Calu3 (cell line): ENCODE measurements at places on chromosomes 1 and 21.

GRCh38 chr1:7315316-7315715 is 455.8 kb upstream of the VAMP3 start:
- no peak for DNase-seq

DNA sequence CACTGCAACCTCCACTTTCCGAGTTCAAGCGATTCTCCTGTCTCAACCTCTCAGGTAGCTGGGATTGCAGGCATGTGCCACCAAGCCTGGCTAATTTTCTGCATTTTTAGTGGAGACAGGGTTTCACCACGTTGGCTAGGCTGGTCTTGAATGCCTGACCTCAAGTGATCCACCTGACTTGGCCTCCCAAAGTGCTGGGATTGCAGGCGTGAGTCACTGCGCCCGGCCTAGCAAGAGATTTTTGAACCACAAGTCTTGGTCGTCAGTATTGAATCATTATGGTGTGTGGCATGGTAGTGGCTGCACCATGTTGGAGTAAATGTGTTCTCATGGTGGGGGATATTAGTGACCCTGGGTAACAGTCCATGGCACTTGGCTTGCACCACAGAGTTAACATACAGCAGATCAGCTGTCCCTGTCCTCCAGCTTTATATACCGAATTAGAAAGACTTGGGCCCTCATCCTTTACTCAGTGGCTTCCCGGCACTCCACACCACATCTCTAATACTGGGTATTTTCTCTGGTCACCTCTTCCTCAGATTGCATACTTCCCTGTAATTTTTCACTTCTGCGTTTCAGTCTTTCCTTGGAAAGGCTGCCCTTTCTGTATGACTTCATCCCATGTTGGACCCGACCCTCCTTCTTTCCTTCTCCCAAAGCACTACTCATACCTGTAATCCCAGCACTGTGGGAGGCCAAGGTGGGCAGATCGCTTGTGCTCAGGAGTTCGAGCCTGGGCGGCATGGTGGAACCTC is 25.1 kb downstream of the AK4 start:
- DNase-seq: no peak

GRCh38 chr1:18928985-18929384 is 26.6 kb upstream of the ALDH4A1 start:
- DNase-seq: no peak

- DNase-seq: no peak
Measured at GRCh38 chr1:89670711-89671110, 37.8 kb downstream of the LRRC8C start.

DNA sequence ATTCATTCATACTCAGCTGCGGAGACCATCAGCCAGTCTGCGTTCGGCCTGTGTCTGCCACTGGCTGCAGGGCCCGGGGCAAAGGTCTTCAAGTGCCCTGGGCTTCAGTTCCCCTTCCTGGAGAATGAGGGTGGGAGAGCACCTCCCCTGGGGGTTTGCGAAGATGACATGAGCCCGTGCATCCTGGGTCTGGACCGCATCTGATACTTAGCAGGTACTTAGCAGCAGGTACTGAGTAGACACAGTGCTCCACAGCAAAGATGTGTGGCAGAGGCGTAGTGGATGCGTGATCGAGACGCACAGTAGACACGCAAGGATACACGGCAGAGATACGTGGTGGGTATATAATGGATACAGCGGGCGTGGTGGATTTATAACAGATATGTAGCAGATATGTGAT is 51.3 kb downstream of the PRKCZ start:
- DNase-seq: no peak

DNA sequence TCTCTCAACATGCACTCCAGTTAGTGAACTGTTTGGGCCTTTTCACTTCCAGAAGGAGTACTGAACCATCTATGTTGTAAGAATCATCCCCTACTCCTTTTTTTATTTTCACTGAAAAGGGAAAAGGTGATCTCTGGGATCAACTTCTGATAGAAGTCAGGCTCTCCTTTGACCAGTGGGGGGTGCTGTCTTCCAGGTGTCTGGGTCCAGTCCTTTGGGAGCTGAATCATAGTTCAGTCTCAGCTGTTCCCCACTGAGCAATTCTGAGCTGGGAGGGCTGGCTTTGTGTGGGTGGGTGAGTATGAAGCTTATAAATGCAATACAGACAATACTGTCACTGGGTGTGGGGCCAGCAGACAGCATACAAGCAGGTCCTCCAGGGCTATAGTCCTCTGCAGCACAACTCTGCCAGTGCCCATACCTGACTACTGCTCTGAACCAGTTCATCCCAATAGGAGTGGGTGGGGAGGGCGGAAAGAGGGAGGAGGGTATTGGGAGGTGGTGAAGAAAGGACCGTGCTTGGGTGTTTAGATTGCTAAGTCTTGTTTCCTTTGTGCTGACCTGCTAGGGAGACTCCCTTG is 12.5 kb upstream of the SARS1 start:
- DNase-seq: peak; percentile 55

- no peak for DNase-seq
Measured at GRCh38 chr1:157279138-157279801, 141.1 kb upstream of the ETV3 start.

DNA sequence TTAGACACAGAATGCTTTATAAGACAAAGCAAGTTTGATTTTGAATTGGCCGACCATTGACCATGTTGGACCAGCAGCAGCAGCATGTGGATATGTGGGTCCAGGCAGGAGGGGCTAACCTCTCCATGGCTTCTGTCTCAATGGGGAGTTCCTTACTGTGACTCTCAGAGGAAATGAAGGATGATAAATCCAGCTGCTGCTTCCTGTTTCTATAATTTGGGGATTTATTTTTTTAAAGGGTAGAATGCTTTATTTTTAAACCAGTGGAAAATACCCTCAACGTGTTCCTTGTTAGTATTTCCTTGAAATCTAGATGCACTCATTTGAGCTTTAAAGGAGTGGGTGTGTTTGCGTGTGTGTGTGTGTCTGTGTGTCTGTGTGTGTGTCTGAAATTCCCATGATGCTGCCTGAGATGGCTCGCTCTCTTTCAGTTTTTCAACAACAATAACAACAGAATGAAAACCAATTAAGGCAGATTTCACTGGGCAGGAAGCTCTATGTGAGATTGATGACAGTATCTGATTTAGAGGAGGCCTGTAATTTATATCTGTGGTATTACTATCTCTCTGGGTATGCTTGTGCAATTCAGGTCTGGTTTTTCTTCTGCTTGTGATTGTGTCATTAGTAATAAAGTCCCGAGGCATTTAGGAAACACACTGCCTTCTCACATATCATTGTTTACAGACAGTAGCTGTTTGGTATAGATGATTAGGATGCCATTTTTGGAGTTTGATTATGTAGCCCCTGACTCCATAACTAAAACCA is 86.1 kb upstream of the ZNF326 start:
- no peak for DNase-seq

DNA sequence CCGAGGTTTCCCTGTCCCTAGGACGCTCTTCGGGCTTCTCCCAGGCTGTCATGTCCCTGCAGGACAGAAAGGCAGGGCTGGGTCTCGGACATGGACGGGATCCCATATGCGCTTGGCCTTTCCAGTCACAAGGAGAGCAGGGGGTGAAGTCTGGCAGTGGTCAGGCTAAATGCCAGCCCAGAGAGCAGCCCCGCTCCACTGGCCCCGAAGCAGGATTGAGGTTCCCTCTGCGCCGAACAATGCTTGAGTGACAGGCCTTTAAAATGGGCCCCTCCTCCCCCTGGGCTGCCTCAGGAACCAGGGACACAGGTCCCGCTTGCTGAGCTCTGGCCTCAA is 12.7 kb downstream of the DRAXIN start:
- no peak for DNase-seq

- DNase-seq: no peak
Measured at GRCh38 chr21:28798798-28799197, 193.9 kb downstream of the LTN1 start.

GRCh38 chr1:171158551-171158950 is 26.5 kb upstream of the FMO2 start:
- DNase-seq: no peak

- DNase-seq: no peak
Measured at GRCh38 chr1:67814121-67814772, 19.0 kb downstream of the GNG12 start.

GRCh38 chr1:223405507-223405906 is 12.3 kb downstream of the CCDC185 start:
- DNase-seq: no peak

- DNase-seq: no peak
Measured at GRCh38 chr1:58608297-58608696, 31.2 kb upstream of the TACSTD2 start.

DNA sequence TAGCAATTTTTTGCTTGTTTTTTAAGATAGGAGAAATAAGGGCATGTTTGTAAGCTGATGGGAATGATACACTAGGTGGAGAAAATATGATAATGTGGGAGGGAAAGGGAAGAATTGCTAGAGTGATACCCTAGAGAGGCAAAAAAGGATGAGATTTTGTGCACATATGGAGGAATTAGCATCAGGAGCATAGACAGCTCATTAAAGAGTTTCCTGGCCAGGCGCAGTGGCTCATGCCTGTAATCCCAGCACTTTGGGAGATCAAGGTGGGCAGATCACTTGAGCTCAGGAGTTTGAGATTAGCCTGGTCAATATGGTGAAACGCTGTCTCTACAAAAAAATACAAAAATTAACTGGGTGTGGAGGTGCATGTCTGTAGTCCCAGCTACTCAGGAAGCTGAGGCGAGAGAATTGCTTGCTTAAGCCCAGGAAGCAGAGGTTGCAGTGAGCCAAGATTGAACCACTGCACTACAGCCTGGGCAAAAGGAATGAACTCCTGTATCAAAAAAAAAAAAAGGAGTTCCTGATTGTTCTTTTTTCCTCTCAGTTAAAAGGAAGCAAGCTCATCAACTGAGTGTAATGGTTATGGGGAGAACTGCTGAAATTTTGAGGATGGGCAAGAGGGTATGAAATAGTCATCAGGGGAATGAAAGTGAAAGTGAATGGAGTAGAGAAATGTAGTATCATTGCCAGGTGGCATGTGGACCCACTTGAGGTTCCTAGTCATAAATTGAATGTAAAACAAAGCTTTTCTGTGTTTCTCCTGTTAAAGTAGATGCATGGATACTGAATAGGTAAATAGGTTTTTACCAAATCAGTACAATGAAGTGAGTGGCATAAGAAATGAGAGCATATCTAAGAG is 35.5 kb downstream of the SH3GLB1 start:
- no peak for DNase-seq
